AML-193 (cell line): ENCODE measurements at places on chromosomes 5 and 9.

- no peak for DNase-seq
Measured at GRCh38 chr9:16656432-16657169, 213.9 kb downstream of the BNC2 start.

GRCh38 chr9:95018099-95018936, 291.8 kb downstream of the AOPEP start:
- DNase-seq = no peak

- DNase-seq = no peak
Measured at GRCh38 chr5:1502046-1502736, 21.6 kb downstream of the LPCAT1 start.

DNA sequence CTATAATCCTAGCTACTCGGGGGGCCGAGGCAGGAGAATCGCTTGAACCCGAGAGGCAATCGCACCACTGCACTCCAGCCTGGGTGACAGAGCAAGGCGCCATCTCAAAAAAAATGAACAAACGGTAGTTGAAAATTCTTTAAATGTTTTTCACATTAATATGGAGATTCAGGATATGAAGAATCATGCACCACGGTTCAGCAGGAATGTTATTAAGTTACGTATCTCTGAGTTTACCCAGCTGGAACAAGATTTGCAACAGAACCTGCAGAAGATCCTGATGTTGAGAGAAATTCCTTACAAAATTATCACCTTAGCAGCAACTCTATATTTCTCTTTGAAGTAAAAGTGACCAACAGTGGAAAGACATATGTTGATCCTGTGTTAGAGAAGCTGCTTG, 10.0 kb downstream of the PCDHGA12 start:
- DNase-seq = no peak

- DNase-seq = no peak
Measured at GRCh38 chr5:64971513-64971912, 202.8 kb downstream of the CWC27 start.
